ENCODE measurements at places on chromosomes 5 and 9.

DNA sequence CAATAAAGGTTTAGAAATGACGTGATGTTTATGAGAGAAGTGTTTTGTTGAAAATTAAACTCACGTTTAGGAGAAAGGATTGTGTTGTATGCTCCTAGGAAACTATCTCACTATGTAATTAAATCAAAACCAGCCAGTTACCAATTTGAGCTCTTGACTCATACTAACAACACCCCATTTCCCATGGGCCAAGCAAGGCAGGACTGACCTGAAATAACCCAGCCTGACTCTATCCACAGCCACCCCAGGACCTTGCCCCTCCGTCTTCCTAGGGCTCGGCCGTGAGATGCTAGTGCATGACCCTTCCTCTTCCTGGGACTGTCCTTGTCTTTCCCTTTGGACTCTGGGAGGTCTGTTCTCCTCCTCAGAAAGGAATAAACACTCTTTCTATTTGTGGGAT, 16.4 kb downstream of the TLR4 start:
- H3K27ac ChIP-seq: no peak overlapping the region
- no peak overlapping the region for H3K4me3 ChIP-seq
- no peaks in the 10 kb centered on the region for H3K36me3 ChIP-seq

DNA sequence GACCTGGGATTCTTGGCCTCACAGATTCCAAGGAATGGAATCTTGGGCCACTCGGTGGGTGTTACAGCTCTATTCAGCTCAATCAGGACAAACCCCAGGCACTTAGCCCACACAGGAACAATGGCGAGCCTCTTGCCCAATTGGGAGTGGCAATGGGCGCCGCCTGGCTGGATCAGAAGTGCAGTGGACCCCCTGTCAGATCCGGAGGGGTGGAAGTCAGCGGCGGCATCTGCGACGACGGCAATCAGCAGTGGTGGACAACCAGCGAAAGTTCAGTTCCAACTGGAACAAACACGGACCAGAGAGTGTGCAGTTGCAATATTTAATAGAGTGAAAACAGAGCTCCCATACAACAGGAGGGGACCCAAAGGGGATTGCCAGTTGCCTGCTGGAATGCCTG, 378.3 kb downstream of the CDH9 start:
- H3K4me3 ChIP-seq: no peak overlapping the region
- no peak overlapping the region for H3K27ac ChIP-seq
- DNase-seq: no peak
- H3K4me1 ChIP-seq: no peaks in the 10 kb centered on the region
- H3K36me3 ChIP-seq: no peaks in the 10 kb centered on the region
- no peaks in the 10 kb centered on the region for H3K27me3 ChIP-seq

GRCh38 chr5:177116631-177117373, 16.8 kb upstream of the NSD1 start:
- H3K4me3 ChIP-seq: peak overlapping the region; percentile 71
- peak overlapping the region; percentile 52 for H3K27ac ChIP-seq
- peak; percentile 82 for DNase-seq
- peaks cover 2% of the 10 kb centered on the region for H3K27me3 ChIP-seq

GRCh38 chr5:134784946-134785620, 26.5 kb downstream of the DDX46 start:
- H3K36me3 ChIP-seq: peaks cover 14% of the 10 kb centered on the region
- H3K27ac ChIP-seq: no peak overlapping the region
- no peaks in the 10 kb centered on the region for H3K4me1 ChIP-seq
- H3K4me3 ChIP-seq: no peak overlapping the region
- H3K27me3 ChIP-seq: peaks cover 1% of the 10 kb centered on the region
- DNase-seq: no peak

- H3K4me3 ChIP-seq: no peak overlapping the region
- H3K4me1 ChIP-seq: no peaks in the 10 kb centered on the region
- no peak for DNase-seq
- no peaks in the 10 kb centered on the region for H3K27me3 ChIP-seq
- no peak overlapping the region for H3K27ac ChIP-seq
- no peaks in the 10 kb centered on the region for H3K36me3 ChIP-seq
Observed at GRCh38 chr5:118565335-118565971, 422.9 kb downstream of the DTWD2 start.

DNA sequence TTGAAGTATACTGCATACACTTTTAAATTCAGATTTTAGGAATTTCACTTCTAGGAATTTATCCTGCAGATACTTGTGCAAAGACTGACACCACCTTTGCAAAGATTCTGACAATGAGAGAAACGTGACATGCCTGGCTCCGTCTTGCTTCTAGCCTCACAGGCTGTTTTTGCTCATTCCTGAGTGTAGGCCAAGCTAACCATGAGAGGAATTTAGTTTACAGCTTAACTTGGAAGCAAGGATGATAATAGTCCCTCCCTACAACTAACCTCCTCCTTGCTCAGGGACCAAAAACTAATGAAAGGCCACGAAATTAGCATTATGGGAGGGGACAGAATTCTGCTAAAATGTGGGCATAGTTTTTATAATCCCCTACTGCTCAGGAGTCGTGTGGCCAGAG, 31.1 kb downstream of the C5orf22 start:
- no peak for DNase-seq
- no peak overlapping the region for H3K27ac ChIP-seq
- no peaks in the 10 kb centered on the region for H3K27me3 ChIP-seq
- H3K4me1 ChIP-seq: no peaks in the 10 kb centered on the region

GRCh38 chr9:110029429-110029955, 178.5 kb downstream of the C9orf152 start:
- no peak overlapping the region for H3K4me3 ChIP-seq
- no peaks in the 10 kb centered on the region for H3K36me3 ChIP-seq

DNA sequence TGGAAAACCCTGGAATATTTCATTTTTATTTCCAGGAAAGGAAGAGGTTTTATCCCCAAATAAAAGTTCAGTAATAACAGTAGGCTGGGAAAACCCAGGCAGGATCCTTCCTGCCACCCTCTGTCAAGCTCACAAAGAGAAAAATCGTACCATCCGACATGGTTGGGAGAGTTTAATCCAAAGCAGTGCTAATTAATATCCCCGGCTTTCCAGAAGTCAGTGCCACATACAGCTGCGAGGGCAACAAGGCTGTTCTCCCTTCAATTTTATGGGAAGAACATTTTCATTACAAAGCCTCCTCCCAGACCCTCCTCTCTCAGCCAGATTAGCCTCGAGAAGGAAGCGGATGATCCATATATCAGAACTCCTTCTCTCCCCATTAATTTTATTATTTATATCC, 95.5 kb downstream of the PAX5 start:
- H3K4me1 ChIP-seq: no peaks in the 10 kb centered on the region
- H3K27ac ChIP-seq: no peak overlapping the region
- H3K27me3 ChIP-seq: no peaks in the 10 kb centered on the region

DNA sequence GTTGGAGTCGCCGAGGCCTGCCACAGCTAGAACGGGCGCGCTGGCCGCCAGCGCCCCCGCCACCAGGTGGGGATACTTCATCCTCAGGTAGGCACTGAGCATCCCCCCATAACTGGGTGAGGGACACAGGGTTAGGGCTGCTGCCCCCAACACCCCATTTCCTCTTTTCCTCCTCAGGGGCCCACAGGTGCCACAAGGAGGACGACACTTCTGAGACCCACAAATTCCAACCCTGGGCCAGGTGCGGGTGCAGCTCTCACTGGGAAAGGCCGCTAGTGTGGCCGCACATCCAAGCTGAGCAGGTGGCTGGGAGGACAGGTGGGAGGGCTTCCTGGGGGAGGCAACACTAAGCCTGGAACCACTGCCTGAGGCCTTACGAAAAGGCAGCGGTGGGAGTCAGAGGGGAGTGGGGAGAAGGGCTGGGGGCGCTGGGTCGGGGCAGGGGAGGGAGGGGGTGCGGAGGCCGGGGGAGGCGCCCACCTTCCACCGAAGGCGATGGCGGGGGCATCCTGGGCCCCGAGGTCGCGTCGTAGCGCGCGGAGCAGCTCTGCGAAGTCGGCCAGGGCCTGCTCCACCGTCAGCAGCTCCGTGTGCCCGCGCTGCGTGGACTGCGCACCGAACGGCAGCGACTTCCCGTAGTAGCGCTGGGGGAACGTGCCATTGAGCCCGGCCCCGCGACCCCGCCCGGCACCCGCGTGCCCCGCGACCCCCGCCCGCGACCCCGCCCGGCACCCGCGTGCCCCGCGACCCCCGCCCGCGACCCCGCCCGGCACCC, 961 bp downstream of the DPP7 start:
- no peak overlapping the region for H3K27ac ChIP-seq
- no peak for DNase-seq
- H3K4me3 ChIP-seq: peak overlapping the region; percentile 72
- H3K27me3 ChIP-seq: peaks cover 1% of the 10 kb centered on the region
- H3K4me1 ChIP-seq: no peaks in the 10 kb centered on the region

DNA sequence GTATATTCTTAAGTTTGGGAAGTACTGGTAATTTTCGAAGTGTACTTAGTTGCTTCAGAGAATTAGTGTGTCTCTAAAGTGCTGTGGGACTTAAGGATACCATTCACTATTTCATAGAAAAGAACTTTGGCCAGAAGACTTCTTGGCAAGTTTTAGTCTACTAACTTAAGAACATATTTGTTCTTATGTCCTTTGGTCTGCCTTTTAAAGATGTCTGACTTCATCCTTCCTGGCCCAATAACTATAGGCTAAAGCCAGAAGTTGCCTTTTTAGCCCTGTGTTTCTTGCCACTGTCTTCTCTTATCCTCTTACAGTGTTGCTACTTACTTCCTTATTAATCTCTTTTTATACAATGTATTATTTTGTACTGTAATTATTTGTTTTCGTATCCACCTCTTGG, 6.3 kb downstream of the RBM27 start:
- no peak for DNase-seq
- H3K27ac ChIP-seq: no peak overlapping the region
- H3K4me1 ChIP-seq: peaks cover 45% of the 10 kb centered on the region
- H3K27me3 ChIP-seq: no peaks in the 10 kb centered on the region
- H3K36me3 ChIP-seq: no peaks in the 10 kb centered on the region

DNA sequence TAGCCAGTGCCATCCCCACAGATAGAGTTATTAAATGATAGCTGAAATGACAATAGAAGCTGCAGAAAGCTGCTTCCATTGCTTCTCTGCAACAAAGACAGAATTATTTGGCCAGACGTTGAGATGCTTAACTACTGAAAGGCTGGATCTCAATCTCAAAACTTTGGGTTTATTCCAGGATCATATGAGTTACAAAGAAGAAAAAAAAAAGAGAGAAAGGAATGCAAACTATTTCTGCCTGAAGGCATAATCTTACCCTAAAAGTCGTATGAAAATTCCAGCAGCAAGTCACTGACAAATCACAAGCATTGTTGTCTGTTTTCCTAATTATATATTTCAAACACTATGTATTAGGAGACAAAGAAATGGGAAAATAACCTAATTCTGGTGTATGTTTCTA, 12.8 kb upstream of the TYRP1 start:
- H3K27me3 ChIP-seq: peaks cover 2% of the 10 kb centered on the region
- no peak for DNase-seq
- H3K36me3 ChIP-seq: no peaks in the 10 kb centered on the region
- no peak overlapping the region for H3K4me3 ChIP-seq
- H3K27ac ChIP-seq: no peak overlapping the region

DNA sequence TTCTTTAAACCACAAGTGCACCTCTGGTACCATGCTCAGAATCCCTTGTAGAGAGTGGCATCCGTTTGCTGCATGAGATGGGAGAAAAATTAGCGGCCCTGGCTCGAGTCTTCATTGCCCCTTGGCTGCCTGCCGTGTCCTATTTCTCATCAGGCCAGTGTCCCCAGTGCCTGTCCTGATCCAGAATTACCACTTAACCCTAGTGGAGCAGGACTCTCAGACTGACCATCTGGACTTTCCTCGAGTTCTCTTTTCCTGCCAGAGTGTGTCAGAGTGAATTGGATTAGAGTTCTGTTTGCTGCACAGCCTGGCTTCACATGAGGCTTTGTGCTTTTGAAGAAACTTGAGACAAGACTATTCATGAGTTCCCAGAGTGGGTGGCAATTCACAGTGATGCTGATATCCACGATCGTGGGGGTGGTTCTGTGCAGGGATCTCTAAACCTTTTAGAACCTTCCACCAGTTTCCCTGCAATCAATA, 92.6 kb downstream of the C9orf152 start:
- no peaks in the 10 kb centered on the region for H3K27me3 ChIP-seq
- H3K4me3 ChIP-seq: no peak overlapping the region
- no peaks in the 10 kb centered on the region for H3K4me1 ChIP-seq
- no peak overlapping the region for H3K27ac ChIP-seq
- no peaks in the 10 kb centered on the region for H3K36me3 ChIP-seq

DNA sequence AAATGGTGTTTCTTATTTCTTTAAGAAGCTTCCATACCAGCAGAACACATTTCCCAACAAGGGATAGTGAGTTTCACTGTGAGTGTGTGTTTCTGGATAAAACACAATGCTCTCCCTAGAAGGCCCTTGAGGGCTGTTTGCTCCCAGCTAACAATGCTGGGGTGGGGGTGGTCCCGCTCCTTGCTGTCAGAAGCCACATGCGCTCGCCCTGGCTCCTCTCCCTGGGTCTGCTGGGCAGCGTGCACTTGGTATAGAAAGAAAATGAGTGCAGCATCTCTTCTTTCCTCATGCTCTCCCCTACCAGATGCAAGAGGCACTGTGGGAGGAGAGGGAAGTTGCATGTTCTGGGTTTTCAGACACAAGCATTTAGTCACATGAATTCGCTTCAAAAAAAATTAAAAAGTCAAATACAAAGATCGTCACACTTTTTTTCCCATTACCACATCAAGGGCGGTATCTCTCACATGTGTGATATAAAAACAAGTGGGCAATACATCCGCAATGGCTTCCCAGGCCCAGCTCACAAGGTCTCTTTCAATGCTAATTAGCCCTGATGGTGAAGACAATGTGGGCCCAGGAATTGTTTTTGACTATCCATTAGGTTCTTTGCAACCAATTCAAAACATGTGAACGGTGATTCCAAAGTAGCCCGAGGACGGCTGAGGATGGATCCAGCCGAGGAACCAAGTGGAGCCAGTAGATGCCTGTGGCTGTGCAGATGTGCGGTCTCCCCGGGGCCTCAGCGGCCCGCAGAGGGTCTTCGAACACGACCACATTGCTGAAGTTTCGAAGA, 603.6 kb downstream of the IRX1 start:
- no peaks in the 10 kb centered on the region for H3K36me3 ChIP-seq
- peaks cover 10% of the 10 kb centered on the region for H3K4me1 ChIP-seq
- H3K4me3 ChIP-seq: no peak overlapping the region
- DNase-seq: no peak
- no peaks in the 10 kb centered on the region for H3K27me3 ChIP-seq

GRCh38 chr5:39057734-39058133, 16.5 kb downstream of the RICTOR start:
- H3K27ac ChIP-seq: peak overlapping the region; percentile 72
- H3K4me1 ChIP-seq: peaks cover 94% of the 10 kb centered on the region
- peak overlapping the region; percentile 64 for H3K4me3 ChIP-seq
- peaks cover 3% of the 10 kb centered on the region for H3K27me3 ChIP-seq
- no peak for DNase-seq

DNA sequence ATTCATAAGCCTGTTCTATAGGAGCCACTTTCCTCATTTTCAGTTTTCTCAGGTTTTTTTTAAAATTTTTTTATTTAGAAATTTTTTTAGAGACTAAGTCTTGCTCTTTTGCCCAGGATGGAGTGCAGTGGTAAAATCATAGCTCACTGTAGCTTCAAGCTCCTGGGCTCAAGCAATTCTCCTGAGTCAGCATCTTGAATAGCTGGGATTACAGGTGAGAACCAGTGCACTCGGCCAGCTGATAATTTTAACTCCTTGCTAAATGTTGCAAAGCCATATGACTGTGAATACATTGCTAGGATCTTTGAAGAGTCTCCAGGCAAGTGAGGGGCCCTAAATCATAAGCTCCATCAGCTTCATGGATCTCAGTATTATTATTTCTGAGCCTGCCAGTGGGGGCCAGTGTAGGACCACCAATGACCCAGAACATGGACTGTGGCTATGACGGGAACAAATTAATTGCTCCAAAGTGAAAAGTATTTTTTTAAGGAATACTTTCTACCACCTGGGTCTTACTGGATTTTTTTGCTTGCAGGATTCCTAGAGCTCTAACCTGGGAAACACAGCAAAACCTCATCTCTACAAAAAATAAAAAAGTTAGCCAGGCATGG, 5.7 kb upstream of the GAPVD1 start:
- H3K4me1 ChIP-seq: peaks cover 6% of the 10 kb centered on the region
- no peak overlapping the region for H3K4me3 ChIP-seq
- no peak overlapping the region for H3K27ac ChIP-seq
- peaks cover 3% of the 10 kb centered on the region for H3K27me3 ChIP-seq
- no peaks in the 10 kb centered on the region for H3K36me3 ChIP-seq
